Fibroblast of skin of left biceps (primary cell): ENCODE measurements at places on chromosomes 6 and 20.

DNA sequence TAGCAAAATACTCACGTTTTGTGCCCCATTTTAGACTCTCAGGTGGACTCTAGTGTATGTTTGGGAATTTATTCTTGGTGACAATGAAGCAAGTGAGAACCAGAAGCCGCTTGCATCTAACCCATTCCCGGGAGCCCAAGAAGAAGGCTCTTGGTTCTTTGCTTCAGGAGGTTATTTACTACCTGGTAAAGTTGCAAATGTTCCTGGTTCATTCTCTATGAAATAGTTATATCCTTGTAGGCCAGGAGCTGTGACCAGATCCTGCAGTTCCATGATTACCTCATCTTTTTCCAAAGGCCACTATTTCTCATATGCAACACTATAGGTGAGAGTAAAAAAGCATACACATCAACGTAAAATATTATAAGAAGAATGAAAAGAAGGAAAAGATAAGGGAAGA is 60.9 kb upstream of the FABP7 start:
- no peak for DNase-seq

DNA sequence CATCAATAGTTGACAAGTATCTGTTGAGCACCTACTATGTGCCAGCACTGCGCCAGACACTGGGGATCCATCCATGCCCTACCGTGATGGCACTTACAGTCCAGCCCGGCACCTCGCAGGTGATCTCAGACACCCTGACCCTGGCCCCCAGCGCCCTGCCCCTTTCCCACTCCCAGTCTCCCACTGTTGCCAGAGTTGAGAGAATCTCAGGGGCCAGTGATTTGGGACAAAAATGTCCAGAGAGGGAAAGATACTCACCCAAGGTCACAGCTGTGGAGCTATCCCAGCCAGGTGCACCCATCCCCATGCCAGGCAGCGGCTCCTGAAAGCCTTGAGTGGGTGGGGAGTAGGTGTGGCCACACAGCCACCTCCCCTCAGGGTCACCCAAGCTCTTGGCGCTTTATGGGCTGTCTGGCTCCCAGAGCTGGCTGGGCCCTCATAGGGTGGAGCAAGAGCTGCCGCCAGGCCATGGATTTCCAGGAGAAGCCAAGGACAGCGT is 3.3 kb downstream of the PI16 start:
- no peak for DNase-seq

DNA sequence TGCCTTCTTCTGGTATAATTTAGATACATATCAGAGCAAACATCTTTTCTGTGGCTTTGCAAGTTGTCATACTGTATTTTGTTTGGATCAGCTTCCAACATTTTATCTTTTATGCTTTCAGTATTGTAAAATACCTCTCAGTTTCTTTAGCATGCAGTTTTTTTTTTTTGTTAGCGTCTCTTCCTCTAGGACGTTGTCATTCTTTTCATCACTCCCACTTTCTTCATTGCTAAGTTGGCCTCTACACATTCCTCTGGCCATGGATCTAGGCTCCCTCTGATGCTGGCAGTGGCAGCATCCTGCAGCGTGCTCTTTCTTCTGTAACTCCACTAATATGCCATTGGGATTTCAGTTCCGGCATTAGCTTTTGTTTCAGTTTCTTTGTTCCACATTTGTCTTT is 21.7 kb downstream of the RPRD1B start:
- no peak for DNase-seq

- DNase-seq: no peak
Observed at GRCh38 chr20:60804918-60805630, 447.0 kb upstream of the CDH4 start.

DNA sequence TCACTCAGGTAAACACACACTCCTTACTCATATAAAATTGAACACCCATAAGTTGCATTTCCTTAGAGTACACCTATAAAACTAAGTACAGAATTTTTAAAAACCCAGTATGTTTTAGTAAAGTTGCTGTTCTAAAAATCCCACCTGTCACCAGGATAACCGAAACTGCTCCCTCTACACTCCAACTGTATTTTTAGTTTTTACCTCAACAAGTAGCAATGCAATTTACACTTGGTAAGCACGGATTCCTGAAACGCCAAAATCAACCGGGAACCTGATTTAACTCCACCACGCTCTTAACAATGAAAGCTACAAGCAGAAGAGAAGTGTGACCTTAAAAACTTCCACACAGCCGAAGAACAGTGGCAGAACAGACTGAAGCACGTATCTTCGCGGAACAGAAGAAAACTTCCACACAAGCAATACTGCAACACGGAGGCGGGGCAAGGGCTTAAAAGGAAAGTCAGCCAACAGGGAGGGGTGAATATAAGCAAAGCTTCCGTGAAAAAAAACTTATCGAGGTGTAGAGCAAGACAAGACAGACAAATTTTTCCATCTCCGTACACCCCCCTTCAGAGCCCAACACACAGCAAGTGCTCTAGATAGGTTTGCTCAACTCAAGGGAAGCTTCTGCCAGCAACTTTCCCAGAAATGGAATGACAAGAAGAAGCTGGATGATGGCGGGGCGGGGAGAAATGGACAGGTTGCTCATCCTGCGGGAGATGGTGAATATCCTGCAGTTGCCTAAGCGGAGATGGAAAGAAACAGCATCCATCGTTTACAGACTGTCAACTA is 1.4 kb downstream of the STAU1 start:
- DNase-seq: no peak

DNA sequence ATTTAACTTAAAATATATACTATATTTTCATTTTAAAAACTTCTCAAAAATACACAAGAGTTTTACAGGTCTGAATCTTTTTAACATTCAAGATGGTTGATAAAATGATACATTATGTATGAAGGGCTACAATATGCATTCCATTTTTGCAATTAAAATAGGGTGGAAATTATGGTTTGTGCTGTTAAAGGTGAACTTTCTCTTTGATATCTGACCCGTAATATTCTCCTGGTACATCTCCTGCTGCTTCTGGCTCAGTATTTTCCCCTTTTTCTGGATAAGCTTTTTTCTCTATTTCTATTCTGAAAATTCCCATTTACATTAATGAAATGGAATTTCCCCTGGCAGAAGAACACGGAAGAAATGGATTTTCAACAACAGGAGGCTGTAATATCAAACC is 27.4 kb upstream of the LCA5 start:
- DNase-seq: no peak

DNA sequence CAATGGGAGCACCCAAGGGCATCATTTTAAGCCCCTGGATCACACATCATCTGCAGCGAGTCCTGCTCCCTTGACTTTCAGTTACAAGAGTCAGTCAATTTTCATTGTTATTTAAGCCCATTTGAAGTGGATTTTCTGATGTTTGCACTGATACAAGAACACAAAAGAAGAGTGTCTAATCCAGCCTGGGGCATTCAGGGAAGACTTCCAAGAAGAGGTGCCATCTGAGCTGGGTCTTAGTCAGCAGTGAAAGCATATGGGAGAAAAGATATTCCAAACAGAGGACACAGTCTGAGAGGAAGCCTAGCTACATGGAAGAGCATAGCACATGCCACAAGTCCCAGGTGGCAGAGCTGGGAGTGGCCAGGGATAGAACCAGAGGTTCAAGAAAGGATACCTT is 10.4 kb upstream of the FOXP4 start:
- DNase-seq: no peak
